Activated T-helper 1 cell treated with anti-CD3 and anti-CD28 coated beads, Interleukin-2, amount 50 U/mL, for 16 hours (primary cell): ENCODE measurements at places on chromosomes 16 and 17.

DNA sequence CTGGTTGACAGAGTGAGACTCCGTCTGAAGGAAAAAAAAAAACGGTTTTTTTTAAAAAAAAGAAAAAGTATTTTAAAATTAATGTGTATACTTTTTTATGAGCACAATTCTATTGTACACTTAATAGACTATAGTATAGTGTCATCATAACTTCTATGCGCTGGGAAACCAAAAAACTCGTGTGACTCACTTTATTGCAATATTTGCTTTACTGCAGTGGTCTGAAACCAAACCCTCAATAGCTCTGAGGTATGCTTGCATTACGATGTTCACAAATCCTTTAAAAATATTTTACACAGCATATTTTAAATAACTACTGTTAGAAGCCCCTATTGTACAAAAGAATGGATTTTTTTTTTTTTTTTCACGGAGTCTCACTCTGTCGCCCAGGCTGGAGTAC, 12.4 kb upstream of the MAP2K6 start:
- DNase-seq: no peak

GRCh38 chr16:30184096-30184890, 891 bp downstream of the CORO1A start:
- DNase-seq: peak; percentile 71

GRCh38 chr16:49632086-49632794, 223.7 kb downstream of the ZNF423 start:
- DNase-seq: no peak

DNA sequence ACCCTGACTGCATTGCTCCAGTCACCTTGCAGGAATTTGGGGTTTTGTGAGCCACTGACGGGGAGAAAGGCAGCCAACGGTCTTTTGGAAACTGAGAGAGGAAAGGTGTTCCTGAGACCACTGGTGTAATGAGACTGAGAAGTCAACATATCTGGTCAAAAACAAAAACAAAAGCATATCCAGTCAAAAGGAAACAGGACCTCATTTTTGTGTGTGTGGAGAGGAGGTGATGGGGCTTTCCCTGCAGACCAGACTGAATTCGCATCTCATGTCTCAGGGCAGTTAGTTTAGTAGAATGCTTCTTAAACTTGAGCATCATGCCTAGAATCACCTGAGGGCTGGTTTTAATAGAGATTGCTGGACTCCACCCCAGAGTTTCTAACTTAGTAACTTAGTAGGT, 198.4 kb downstream of the COPRS start:
- DNase-seq: no peak

DNA sequence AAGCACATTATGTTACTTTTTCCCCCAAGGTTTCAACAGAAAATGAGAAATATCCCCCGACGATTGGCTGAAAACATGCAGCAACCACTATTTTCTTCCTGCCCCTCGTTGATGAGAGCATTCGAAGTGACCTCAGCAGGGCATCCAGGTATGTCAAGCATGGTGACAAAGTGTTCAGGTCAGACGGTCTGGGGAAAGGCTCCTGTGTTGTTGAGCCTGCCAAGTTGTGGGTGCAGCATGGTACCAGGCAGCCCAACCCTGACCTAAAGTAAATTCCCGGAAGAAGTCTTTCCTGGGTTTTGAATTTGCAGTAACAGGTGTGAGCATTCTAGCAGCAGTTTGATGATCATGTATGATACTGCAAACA, 51.7 kb upstream of the SEC14L1 start:
- DNase-seq: no peak

- DNase-seq: no peak
Observed at GRCh38 chr16:68275611-68276191, 11.4 kb downstream of the SLC7A6 start.

GRCh38 chr17:69978056-69978646, 96.9 kb upstream of the KCNJ16 start:
- no peak for DNase-seq

DNA sequence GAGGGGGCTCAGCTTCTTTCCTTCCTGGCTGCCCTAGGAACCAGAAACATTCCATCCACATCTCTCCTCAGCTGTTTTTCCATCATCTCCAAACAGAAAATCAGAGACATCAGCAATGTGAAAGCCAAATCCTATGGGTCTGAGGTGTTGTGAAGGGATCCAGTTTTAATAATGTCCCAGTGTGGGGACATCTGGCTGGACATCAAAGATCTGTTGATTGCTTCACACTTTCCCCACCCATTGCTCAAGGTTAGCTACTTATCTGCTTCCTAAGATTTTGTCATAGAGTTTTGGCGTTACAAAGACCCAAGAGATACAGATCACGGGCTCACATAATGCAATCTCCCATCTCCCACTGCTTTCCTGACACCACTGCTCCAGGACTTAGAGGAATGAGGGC, 47.8 kb upstream of the AXIN2 start:
- DNase-seq: no peak

DNA sequence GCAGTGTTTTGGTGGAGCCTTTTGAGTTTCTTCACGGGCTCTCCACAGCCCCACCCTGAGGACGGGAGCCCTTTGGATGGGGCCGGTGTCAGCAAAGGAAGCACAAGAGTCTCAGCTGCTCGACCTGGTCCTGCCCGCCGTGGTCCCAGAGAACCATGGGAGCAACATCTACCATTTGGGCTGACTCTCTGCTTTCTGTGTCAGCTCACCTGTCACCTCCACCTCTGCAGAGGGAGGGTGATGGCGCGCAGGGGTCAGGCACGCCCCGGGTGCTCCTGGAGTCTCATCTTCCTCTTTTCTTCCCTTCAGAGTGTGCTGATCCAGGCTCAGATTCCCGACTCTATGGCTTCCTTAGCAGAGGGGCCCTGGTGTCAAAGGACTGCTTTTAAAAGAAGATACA, 171.7 kb downstream of the LAT start:
- DNase-seq: no peak

- DNase-seq: no peak
Observed at GRCh38 chr17:11378506-11378905, 137.5 kb downstream of the SHISA6 start.

- no peak for DNase-seq
Observed at GRCh38 chr17:34357398-34357797, 1.1 kb downstream of the CCL13 start.

- DNase-seq: no peak
Observed at GRCh38 chr17:66268247-66268927, 34.0 kb upstream of the PRKCA start.

DNA sequence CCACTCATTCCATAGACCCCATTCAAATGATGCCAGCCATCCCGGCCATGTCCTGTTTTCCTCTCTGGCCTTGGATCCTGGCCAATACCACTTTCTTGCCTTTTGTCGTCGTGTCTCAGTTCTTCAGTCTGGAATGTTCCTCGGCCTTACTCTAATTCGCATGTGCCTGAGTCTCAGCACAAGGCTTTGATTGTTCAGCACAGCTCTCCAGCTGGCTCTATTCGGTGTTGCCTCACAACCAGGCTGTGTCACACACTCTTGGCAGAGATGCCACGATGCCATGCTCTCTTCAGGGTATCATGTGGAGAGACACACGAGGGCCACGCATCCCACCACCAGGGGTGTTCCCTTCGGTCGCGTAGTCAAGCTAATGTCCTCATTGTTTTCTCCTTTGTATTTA, 1.8 kb upstream of the VPS4A start:
- no peak for DNase-seq

DNA sequence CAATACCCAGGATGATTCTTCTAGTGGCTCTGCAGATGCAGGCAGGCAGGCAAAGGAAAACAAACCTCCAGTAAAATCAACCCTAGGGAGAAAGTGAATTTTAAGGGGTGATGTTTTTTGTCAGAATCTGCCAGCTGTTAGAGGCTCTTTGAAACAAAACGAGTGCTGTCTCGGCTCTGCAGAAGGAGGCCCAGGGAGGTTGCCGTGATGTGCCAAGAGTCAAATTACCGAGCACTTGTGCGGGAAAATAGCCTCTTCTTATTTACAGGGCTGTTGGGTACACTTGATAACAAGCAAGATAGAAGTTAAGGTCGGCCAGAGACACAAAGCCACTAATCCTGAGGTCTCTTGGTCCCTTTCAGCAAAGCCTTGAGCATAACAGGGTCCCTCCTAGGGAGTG, 68.9 kb upstream of the EEF2KMT start:
- DNase-seq: no peak

GRCh38 chr16:50365791-50366575, 2.8 kb downstream of the BRD7 start:
- DNase-seq: no peak

GRCh38 chr17:80261159-80261894, 675 bp downstream of the RNF213 start:
- peak; percentile 44 for DNase-seq

DNA sequence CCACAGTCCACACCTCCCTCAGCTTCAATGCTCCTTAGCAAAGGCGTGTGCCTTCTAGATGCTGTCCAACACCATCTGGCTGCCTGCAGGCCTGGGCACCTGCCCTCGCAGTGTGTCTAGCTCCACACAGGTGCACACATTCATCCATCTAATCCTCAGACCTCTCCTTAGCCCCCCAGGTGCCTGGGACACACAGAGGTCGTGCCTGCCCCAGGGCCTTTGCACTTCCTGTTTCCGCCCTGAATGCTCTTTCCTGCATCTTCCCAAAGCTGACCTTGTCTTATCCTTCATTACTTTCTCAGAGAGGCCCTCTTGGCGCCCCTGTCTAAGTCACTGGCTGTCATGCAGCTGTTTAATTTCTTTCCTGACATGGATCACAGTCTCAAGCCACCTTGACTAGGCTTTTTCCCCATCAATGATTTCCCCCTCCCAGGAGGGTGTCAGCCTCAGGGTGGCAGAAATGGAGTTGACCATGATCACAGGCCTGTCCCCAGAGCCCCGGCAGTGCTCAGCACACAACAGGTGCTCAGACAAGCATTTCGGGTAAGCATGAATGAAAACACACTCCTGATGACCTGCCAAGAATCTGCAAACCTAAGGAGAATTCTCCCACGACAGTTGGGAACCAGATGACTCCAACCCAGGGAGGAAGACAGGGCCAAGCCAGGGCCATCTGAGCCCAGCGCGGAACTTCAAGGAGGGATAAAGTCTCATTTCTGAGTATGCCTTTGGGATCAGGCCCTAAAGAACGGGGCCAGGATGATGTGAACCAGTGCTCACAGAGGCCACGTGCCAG, 76.3 kb downstream of the LITAF start:
- no peak for DNase-seq

DNA sequence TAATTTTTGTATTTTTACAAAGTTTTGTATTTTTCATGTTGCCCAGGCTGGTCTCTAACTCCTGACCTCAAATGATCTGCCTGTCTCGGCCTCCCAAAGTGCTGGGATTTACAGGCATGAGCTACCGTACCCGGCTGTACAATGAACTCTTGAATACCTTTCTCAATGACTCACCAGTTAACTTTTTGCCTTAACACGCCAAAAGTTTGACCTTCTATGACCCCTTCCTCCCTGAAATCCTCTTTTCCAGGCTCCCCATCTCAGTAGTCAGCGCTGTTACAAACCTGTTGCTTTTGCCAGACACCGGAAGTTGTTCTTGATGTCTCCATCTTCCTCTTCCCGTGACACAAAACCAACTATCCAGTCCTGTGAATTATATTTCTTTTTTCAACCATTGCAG, 158.1 kb upstream of the ASIC2 start:
- no peak for DNase-seq

DNA sequence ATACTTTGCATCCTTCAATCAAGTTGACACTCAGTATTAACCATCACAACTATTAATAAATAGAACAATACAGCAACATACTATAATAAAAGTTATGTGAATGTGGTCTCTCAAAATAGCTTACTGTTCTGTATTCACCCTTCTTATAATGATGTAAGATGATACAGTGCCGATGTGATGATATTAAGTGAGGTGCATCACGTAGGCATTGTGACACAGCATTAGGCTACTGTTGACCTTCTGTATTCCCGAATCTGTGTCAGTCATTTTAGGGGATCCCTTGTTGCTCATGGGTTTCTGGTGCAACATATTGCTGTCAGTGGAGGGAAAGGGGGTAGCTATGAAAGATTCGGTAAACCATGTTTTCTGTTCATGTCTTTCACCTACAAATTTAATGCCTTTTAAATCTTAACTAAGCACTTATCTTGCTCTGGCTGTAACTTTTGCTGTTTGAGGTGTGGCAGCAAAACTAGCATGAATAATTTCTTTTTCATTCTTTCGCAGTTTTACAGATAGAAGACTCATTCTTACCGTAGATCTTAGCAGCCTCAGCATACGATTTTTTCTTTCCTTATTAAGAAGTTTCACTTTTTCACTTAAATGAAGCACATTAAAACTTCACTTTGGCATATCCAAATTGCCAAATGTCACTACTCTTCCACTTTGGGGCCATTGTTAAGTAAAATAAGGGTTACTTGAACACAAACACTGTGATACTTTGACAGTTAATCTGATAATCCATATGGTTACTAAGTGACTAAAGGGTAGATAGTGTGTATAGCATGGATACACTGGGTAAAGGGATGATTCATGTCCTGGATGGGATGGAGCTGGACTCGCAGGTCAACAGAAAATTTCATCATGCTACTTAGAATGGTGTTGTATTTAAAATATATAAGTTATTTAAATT, 29.6 kb downstream of the NFAT5 start:
- DNase-seq: no peak

GRCh38 chr17:35736236-35736635, 4.8 kb downstream of the RASL10B start:
- DNase-seq: no peak

GRCh38 chr17:82112181-82112913, 14.3 kb upstream of the FASN start:
- no peak for DNase-seq

GRCh38 chr17:67281743-67282142, 36.7 kb upstream of the HELZ start:
- no peak for DNase-seq

DNA sequence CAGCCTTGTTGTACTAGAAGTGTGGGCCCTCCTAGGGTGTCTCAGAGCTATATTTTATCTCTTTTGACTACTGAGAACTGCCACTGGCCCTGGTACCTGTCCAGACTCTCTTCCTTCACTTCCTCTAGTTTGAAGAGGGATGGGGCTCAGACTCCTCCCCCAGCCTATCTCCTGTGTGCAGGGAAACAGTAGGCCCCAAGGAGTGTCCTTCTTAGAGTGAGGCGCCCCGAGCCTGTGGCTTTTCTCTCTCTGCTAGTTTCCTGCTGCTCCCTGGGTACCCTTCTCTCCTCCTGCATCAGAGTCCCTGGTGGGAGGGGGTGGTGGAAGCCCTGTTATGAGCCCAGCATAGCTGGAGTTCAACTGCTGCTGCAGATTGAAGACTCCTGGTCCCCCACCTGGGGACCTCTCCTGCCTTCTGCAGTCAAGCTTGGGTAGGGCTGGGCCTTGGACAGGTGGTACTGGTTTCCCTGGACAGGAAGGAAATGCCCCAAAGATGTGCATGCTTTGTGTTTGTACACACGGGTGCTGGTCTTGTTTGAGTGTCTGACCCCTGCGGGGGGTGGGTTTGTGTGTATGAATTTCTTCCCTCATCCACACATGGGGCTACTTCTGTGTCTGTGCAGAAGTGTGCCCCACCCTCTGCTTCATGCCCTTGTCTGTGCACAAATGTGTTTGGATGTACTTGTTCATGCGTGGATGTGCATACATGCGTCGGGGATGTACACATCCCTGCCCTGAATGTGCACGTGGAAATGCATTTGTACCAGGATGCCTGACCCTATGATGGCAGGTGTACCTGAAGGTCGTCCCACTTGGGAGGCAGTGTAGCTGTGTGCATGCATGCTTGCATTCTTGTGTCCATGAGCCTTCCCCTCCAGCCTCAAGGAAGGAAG, 6.9 kb downstream of the RARA start:
- no peak for DNase-seq
